ENCODE measurements at places on chromosomes 11 and 22.

DNA sequence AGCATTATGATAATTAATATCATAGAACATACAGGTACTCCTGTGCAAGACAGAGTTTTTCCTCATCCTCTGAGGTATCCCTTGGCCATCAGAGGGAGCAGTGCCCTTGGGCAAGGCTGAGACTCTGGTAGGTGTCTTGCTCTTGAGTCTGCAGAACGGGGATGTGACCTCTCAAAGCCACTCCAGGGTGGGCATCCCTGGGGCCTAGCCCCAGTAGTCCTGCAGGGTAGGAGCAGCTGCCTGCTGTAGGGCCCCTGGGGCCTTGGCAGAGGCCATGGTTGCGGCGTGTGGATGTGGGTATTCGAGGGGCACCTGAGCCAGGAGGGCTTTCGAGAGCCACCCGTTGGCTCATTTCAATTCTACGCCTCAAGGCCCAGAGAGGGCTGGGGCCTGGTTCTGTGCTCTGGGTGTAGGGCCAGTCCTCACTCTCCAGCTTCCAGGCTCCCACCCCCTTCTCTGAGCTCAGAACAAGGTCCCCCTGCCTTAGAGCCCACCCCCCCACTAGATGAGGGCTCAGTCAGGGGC, 7.7 kb upstream of the OMP start:
- DNase-seq: no peak

DNA sequence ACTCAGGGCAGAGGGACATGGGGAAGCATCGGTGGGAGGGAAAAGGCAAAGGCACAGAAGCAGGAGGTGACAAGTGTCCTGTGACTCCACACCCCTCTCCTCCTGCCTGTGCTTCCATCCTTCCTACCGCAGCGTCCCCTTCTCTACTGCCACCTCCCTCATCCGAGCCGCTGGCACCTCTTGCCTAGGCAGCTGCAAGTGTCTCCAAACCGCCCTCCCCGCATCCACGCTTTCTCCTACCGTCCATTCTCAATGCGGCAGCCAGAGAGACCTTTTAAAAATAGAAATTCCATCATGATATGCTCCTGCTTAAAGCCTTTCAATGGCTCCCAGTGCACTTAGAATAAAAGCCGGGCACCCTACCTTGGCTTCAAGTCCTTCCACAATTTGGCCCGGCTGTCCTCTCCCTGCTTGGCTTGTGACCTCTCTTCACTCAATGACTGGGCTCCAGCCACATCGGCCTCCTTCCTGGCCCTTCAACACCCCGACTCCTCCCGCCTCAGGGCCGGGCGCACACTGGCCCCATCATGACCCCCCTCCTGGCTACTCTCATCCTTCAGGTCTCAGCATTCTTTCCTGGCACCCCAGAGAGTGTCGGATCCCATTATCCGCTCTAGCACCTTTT, 16.5 kb downstream of the LRRC10B start:
- no peak for DNase-seq

- DNase-seq: no peak
Observed at GRCh38 chr11:110338684-110339083, 42.3 kb upstream of the RDX start.

DNA sequence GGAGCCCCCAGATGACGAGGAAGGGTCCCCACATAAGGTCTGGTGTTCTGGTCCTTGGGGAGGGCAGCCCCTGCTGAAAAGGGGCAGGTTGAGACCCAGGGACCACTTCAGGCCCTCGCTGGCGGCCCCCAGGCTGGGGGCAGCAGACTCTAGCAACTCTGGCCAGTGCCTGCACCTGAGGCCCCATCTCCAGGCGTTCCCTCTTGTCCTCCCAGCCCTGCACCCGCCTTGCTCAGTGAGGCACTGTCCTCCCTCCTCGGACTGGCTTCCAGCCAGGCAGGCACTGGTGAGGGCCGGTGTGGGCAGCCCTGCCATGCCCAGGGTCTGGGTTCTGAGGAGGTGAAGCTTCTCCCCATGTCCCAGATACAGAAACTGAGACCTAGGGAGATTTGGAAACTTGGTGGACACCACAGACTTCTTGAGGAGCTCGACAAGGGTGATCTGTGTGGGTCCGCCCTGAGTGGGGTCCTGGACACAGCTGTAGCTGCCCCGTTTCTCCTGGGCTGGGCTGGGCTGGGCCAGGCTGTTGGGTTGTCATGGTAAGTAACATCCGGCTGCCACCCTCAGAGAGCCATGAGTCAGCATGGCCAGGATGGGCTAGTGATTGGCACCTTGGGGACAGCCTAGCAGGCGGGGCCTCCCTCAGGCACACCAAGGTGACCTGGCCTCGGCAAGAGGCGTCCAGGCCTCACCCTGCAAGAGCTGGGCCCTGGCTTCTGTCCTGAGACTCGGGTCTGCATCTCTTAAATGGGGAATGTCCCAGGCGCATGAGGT, 11.1 kb upstream of the PHLDA2 start:
- DNase-seq: no peak

GRCh38 chr22:42341779-42342178, 71.3 kb upstream of the TCF20 start:
- no peak for DNase-seq

GRCh38 chr22:24601217-24602104, 1.5 kb upstream of the GGT1 start:
- DNase-seq: no peak

DNA sequence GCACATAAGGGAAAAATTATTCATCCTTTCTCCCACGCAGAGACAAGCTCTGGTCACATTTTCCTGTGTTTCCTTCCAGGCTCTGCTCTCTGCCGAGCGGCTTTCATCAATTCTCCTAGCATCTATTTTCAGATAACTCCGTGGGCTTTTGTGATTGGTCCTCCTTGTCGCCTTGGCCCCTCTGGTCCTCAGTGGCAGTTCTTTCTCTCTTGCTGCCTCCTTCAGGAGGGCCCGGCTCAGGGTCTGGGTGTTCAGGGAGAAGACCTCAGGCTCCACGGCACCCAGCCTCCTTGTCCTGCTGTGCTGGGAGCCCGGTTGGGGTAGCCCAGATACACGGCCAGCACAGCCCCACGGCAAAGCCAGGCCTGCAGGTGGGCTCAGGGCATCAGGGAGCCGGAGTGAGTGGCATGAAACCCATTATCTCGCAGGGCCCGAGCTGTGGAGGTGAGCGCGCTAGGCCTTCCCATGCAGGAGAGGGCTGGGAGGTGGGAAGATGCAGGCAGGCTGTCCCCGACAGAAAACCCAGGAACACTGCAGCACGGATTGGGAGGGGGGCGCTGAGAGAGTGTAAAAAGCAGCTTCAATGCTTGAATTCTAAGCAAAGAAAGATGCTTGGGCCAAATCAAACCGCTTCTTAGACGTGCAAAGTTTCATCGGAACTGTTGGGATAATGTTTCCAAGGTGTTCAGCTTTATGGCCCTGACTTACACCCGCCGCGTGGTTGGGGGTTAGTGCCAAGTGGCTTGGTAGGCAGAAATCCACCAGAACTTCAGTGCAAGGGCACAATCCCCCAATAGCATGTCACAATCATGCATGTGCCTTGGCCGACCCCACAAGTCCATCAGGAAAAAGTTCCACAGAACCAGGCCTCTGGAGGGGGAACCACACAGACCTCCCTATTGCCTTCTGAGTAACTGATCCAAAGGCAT, 81.9 kb upstream of the WNT7B start:
- no peak for DNase-seq

DNA sequence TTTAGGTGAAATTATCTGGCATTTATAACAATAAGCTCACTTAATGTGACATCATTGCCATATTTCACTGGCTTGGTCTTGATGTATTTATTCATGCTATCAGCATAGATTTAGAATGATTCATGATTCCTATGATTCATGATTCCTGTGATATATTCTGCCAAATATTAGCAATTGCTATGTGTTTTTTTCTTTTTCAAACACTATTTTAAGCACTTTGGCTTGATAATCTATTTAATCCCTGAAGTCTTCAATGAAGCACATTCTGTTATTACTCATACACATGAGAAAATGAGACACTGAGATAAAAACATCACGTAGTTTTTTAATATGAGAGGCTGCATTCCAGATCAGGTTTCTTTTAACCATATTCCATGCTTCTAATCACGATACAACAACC, 78.5 kb downstream of the LUZP2 start:
- no peak for DNase-seq

DNA sequence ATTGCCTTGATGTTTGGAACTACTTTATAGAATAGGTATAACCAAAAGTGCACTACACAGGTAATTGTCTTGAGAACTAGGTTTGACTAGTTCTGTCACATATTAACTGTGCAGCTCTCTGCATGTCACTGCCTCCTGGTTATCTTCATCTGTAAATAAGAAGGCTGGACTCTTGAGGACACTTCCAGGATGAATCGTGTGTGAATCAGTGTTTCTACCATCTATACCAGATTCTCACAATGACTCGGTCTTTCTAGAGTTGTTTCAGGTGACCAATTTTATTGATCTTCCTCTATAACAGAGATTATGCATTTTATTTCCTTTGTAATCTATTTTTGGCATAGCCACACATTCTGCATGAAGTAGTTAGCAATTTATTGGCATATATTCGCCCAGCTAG, 1181.0 kb upstream of the TENM4 start:
- no peak for DNase-seq

DNA sequence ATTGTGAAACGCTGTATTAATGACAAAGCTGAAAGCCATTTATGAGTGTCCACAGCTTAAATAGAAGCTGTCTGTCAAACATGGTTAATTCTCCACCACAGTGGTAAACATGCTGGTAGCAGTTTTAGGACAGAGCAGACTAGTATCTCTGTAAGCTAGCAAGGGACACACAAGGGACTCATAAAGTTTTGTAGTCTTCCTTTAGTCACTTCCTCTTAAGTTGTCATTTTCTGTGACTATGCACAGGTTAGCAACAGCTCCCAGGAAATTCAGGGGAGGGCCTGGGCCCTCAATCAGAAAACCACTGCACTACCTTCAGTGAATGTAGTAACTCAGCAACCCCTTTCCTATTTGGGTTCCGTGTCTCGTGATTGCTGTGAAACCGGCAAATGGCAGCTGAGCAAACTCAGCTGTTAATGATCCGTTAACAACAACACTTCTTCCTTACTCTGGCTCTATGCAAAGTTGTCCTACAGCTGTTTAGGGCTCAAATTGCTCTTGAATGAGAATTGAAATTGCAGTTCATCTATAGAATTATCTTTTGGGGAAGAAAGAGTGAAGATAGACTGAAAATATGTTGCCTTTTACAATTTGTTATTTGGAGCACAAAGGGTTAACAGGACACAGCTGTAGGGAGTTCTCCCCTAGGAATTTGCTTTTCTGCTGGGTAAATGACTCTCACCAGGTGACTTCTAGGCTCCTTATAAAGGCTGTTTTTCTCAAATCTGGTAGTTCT, at the start of gene MMP26:
MMP26 (plus strand) TSS at position 731 of the 736 bp plus-strand sequence.
- DNase-seq: no peak

Measured in stimulated activated CD8-positive, alpha-beta memory T cell treated with anti-CD3 and anti-CD28 coated beads, Interleukin-12 subunit alpha, Interleukin-12 subunit beta, amount 100 ng/mL, for 1 hour (primary cell).